SIG-M5 (cell line): ENCODE measurements at places on chromosomes 16 and 17.

DNA sequence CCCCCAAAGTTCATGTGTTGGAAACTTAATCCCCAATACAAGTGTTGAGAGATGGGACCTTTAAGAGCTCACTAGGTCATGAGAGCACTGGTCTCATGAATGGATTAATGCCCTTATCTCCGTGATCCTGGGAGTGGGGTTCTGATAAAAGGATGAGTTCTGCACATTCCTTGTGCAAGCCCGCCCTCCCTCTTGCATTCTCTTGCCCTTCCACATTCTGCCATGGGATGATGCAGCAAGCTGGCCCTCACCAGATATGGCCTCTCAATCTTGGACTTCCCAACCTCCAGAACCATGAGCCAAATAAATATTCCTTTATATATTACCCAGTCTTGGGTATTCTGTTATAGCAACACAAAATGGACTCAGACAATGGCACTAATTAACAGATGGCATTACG is 14.1 kb downstream of the GLG1 start:
- no peak for DNase-seq

- no peak for DNase-seq
Measured at GRCh38 chr17:69732272-69732918, 317.9 kb downstream of the MAP2K6 start.

- no peak for DNase-seq
Measured at GRCh38 chr16:89815639-89816348, 653 bp downstream of the FANCA start.

DNA sequence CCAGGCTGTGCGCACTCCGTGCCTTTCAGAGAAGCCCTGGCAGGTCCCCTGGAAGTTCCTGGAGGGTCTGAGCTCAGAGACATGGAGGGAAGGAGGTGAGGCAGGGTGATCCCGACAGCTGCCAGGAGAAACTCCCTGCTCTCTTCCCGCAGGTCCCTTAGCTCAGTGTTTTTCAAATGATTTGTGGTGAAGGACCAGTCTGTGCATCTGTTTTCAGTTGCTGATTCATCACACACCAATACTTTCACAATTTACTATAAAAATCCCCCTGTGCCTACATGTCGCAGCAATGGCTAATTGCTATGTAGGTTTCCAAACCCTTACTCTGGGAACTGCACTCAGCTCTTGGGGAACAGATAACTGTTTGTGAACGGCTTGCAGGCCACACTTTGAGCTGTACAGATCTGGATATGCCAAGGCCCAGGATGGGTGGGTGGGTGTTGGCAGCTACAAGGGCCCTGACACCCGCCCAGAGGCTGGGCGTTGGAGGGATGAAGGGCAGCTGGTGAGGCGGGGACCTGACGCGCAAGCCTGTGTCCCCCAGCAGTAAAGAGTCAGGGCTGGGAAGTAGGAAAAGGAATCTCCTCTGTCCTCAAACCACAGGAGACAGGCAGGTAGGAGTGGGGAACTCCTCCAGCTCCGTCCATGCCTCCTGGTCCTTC is 20.5 kb upstream of the EMP2 start:
- DNase-seq: no peak

- no peak for DNase-seq
Measured at GRCh38 chr16:583470-583814, 6.4 kb upstream of the RAB40C start.

DNA sequence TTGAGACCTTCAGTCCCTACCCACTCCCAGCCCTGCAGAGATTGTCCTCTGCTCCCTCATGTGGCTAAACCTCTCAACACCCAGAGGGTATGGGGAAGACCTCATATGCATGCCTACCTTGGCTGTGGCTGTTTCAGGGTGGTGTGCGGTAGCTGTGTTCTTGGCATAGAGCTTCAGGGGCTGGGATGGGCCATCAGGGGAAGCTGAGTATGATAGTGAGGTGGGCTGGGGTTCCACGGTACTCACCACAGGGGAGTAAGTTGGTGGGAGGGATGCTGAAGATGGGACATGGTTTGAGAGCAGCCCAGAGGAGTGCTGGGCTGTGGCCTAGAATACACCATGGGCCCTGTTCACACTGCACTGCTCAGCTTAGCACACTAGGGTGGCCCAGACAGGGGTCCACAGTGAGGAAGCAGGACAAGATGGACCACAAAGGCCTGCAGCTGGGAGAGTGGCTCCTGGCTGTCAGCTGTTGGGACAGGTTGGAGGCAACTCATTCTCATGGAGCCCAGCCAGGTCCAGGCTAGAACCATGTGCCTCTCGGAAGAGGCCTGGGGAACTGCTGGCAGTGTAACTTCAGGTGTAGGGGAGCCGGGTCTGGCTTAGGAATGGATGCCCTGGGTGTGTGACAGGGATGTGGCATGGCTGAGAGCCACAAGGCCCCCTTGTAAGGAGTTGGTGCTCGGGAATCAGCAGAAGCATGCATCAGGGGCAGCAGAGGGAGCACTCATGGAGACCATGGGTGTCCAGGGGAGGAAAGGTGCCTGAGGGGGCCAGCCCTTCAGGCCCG is 3.1 kb downstream of the MFAP4 start:
- no peak for DNase-seq

DNA sequence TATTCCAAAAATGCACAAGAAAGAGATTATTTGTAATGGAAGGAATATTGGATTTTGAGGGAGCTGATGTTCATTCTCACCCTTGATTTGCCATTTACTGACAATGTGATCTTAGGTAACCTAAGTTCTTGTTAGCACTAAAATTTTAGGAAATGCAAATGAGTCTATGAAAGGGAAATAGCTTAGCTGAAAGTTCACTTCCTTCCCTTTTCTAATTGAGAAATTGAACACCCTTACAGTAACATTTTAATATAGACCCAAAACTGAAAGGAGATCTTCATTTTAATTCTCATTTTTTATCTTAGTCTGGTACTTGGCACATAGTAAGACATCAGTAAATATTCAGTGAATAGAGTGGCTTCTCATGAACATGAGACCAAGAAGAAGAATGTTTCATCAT is 10.9 kb upstream of the WSB1 start:
- DNase-seq: no peak

- DNase-seq: no peak
Measured at GRCh38 chr17:58516644-58517377, 2.4 kb upstream of the MTMR4 start.

DNA sequence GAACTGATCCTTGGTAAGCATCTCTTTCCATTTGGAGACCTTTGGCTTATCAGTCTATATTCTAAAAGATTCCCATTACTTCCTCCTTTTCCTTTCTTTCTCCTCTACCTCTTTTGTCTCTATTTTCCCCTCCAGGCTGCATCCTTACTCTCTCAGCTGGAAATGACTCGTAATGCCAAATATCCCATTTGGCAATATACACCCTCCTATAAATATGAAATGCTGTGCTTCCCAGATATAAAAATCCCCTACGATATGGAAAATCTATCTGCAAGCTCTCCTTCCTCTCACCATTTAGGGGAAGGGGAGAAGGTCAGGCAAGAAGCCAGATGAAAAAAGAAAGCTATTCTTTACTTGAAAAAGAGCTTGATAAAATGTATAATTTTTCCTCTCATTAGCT is 39.9 kb downstream of the XPO6 start:
- DNase-seq: no peak

- DNase-seq: no peak
Measured at GRCh38 chr17:21394265-21394664, 18.1 kb downstream of the KCNJ12 start.

DNA sequence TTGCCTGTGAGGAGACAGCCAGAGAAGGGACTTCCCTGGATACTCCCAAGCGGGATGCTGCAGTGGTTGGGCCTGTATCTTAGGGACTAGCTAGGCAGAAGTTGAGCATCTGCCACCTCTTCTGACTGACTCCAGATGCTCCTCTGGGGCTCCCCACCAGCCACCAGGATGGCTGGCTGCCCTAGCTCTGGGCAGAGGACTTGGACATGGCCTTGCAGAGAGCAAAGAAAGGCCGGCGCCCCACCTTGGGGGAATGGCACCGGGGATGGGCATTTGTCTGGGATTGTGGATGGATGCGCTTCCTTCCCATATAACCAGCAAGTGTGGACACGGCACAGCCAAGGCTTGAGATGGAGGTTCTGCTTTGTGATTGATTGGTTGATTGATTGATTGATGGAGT is 69.0 kb downstream of the OR1D5 start:
- no peak for DNase-seq

DNA sequence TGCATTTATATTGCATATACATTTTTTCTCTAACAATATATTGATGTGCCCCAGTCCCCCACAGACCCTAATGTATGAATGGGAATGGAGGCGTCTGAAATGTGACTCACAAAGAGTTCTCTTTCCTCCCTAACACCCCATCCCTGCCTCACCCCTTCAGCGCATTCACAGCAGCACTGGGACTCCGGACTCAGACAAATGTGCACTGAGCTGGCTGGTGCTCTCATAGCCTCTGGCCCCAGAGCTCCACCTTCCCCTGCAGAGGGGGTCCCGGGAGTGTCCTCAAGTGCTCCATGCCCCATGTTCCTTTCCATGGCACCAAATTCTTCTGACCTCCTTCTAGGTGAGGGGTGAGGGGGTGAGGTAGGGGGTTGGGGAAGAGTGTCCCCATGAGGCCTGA is 20.6 kb downstream of the NPTX1 start:
- DNase-seq: no peak

- DNase-seq: no peak
Measured at GRCh38 chr17:81307636-81308560, 12.8 kb upstream of the SLC38A10 start.
